Forelimb muscle (tissue), 1 donor: ENCODE measurements at places on chromosomes 2 and 18. TPM values are rescaled to one million over a fixed set of nuclear protein-coding genes. Genes with fewer than 3 reads are reported as not detected.
A peak's percentile ranks its signal among the peaks of the same experiment; 100 is the strongest.

Gene TEX44
- not detected for polyA plus RNA-seq

DNA sequence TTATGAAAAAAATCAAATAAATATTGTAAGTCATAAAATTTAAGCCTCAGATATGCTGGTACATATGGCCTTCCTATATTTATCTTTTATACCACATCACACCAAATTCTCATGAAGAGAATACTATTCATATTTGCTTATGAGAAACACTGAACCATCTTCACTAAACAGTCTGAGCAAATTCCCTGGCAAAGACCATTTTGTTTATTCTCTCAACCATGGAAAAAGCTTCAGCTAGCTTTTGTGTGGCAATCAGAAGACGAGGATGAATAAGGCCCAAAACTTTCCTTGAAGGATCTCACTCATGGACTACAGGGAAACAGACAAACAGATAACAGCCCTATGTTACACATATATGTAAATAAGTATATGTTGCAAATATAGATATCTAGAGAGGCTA is 252.1 kb downstream of the TMX3 start:
- DNase-seq: no peak

DNA sequence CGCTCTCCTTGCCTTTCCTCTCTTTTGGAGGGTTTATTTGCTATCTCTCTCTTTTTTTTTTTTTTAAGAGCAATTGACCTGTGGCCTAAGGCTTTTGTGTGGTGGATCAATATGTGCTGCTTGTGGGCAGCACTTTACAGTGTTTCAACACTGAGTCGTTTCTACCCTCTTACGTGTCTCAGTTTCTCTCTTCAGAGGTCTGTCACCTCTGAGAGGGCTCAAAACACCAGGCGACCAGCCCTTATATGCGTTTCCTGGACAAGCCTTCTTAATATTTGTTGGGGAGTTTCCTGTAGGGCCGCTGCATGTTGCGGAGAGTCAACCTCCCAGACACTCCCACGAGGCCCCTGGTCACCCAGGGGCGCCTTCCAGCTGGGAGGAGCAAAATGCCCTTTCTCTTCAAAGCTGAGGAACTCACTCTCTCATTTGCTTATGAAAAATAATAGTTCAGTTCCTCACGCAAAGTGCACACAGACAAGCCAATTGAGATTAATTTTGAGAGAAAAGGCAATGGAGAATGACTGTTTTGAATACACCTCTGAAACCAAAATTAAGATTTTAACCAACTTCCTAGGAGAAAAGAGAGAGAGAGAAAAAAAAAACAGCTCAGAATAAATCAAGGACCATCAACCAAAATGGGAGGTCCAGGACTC is 96.3 kb upstream of the B3GNT2 start:
- DNase-seq: no peak

- no peak for DNase-seq
Measured at GRCh38 chr18:68467957-68468356, 247.0 kb downstream of the TMX3 start.

DNA sequence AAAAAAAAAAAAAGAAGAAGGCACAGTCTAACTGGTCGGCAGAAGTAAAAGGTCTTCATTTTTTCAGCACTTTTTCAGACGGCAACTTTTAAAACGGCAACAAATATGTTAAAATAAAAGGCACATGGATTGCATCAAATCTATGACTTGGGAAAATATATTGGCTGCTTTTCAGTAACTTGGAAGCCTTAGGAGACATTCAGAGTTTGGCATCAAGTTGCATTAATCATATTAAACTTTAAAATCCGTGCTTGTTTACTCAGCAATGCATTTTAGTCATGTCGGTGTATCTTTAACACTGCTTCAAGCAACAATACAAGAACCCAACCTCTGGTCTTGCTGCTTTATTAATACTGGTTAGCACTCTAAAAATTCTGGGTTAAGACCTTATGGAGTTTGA is 111.1 kb downstream of the MEP1B start:
- peak; percentile 62 for DNase-seq

DNA sequence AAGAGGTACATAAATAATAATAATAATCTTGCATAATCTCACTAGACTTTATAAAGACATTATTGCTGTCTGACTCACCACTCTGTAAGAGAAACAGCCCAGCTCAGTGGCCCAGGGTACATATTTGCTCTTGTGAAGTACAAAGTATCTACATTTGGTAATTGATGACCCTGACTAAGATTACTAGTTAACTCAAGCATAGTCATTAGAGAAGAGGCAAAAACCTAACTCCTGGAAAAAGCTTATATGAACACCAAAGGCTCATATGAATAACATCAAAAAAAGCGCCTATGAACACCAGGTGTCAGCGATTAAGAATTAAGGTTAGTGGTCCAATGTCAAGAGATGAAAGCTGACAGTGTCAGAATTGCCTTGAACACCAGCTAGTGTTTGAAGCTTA is 38.4 kb downstream of the RAD51AP2 start:
- no peak for DNase-seq

DNA sequence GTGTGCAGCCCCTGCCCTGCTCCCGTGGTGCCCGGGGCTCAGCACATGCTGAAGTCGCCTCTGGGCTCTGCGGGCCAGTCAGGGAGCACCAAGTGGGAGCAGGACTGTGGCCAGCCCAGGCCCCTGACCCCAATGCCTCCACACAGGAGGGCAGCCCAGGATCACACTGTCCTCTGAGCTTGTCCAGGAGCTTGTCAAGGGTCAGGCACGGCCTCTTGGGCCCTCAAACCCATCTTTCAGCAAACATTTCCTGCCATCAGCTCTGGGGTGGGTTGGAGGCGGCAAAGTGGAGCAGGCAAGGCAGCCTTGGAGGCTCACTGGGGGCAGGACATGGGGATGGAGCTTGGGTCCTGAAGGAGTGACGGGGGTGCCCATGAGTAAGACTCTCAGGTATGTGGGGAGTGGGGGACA is 10.3 kb downstream of the SNED1 start:
- no peak for DNase-seq

DNA sequence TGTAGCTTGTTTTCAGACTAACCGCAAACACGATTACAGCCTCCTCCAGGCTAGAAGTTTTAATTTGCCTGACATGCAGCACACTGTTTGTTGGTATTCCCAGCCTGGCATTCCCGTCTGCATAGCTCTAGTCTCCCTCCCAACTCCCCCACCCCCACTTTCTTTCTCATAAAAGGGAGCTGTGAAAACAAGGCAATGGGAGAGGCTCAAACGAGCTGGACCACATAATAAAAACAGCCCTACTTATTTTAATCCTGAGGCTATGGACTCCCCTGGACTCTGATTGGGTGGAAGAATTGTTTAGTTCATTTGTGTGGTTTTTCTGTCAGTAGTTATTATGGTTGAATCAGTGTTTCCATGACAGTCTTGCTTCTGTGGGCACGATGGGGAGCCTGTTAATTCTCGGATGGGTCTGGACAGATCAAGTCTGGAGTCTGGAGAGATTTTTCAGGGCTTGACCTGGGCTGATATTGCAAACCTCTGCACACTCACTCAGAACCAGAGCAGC is 1.2 kb downstream of the STON1 start:
- no peak for DNase-seq

- DNase-seq: no peak
Measured at GRCh38 chr2:55837073-55837472, 86.5 kb downstream of the EFEMP1 start.

DNA sequence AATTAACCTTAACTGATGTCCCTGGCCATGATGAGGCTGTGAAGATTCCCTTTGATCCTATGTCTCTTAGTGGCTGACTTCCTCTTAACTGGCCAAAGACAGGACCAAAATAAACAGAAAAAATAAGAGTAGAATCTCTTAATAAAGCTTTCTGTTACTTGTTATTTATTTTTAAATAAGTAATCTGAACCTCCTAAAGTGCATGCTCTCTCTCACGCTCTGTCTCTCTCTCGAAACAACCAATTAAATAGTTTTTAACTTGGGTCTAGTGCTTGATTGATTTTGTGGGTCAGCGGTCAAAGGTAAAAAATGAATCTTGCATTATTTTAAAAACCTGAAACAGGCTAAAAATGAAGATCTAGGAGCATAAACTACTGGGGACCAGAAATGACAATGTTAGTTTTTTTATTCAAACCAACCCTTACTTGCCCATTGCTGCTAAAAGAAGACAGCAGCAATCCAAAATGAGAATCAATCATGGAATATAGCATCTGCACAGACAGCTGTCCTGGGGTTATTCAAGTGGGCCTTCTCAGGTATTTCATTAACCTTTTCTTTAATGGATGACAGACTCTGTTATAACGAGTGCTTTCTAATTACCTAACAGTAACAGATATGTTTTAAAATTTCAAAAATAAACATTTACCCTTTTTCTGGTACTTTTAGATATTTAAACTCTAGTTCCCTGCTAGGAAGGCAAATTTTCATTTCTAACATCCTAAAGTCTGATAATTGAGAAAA is 11.2 kb downstream of the GAREM1 start:
- no peak for DNase-seq

DNA sequence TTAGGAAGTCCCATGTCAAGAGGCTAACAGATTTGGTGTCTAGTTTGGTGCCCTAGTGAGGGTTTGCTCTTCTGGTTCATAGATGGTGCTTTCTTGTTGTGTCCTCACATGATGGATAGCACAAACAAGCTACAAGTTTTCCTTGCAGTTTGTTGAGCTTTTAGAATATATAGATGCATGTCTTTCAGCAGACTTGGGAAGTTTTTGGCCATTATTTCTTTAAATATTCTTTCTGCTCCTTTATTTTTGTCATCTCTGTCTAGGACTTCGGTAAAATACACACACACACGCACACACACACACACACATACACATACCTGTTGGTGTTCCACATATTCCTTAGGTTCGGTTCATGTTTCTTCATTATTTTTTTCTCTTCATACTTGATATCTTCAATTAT is 81.5 kb upstream of the TEX51 start:
- no peak for DNase-seq

DNA sequence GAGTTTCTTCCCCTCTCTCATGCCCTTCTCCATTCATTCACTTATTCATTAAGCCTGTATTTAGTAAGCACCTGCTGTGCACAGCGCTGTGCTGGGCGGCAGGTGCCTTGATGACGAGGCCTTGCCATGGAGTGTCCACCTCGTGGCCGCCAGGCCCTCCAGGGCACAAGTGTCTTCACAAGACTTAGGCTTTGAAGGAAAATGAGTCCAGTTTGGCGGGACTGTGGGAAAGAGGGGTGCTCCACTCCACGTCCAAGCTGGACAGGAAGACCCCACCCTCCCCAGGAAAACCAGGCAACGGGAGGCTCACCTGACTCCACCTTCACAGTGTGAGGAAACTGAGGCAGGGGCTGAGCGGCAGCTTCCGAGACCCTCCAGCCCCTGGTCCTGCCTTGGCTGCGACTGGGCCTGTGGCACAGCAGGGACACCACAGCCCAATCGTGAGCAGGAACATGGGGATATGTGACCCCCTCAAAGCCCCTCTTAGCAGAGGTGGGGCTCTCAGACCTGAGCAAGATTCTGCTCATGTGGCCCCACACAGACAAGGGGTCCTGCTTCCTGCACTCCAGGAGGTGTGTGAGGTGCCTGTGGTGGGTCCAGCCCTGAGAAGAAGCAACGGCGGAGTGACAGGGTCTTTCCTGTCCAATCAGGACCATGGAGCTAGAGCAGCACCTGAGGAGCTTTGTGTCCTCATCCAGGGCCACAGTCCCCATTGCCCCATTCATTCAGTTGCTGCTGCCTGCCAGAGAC is 110.3 kb upstream of the ODC1 start:
- DNase-seq: no peak

Gene SPHKAP
- polyA plus RNA-seq: 29.8 TPM

DNA sequence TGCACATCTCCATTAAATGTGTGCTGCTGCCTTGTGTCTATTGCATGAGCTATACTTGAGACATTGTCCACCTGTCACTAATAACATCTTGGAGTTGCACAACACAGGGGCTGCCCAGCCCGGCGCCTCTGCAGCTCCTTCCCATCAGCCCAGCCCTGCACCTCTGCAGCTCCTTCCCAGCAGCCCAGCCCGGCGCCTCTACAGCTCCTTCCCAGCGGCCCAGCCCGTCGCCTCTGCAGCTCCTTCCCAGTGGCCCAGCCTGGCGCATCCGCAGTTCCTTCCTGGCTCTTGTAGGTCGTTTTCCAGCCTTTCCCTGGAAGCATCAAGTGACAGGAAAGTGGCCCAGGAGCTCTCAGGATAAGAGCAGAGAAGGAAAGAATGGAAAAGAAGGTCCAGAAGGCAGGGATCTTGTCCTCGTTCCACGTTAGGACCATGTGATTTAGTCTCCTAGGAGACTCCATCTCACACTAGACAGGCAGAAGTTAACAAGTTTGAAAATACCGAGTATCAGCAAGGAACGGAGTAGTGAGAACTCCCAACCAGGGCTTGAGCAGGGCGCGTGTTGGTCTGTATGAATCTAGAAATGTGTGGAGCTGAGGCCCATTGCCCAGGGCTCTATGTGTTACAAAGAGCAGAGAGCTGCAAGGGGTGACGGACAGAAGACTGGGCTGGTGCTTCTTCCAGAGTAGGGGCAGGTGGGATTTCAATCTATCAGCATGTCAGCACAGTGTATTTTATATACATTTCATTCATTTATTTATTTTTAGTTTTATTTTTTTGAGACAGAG is 115.7 kb upstream of the TPO start:
- DNase-seq: no peak

DNA sequence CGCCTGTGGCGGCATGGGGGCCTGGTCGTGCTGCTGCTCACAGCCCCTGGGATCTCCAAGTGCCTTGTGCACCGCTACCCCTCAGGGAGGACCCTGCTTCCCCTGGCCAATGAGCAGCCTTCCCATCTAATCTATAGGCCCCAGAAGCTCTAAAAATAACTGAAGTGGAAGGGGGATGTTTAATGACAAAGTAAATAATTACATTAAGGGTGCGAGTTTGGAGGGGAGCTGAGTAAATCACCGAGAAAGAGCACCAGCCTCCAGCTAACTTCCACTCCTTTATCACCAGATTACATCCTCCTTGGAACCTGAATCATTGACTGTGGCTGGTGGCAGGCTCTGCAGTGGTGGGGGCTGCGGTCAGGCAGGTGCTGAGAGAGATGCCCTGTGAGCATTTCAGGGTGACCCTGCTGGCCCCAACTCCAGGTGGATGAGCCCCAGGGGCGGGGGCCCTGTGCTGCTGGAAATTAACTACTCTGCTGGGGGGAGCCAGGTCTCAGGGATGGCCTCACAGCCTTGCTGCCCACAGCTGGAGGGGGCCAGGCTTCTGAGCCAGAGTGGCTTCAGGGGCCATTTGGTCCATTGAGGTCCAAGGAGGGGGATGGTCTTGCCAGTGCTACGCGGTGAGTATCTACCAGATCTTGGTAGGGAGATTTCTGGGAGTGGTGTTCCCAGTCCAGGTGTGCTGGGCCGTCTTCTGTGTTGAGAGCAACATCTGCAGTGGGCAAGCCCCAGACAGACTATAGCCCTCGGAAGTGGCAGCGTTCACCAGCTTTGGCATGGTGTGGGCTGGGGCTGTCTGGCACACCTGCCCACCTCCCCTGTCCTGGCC is 74.2 kb downstream of the GLI2 start:
- DNase-seq: no peak

GRCh38 chr2:61149074-61149473 is 12.9 kb upstream of the C2orf74 start:
- no peak for DNase-seq

Gene CNRIP1
- 20.1 TPM for polyA plus RNA-seq

DNA sequence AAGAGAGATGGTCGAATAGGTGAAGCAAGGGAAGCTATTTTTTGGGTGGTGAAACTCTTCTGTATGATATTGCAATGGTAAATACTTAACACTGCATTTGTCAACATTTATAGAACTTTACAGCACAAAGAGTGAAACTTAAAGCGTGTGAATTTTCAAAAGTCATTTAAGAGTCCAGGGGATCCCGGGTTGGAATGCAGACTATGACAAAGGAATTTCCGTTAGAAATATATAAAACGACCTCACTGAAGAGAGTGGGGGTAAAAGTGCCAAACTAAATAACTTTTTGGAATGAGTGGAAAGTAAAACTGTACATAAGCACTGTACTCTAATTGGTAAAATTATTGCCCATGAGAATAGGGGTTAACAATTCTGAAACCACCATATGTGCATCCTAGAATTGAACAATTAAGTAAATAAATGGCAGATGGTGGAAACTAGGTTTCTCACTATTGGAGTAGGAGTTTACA is 191.0 kb upstream of the FN1 start:
- DNase-seq: no peak
